Stimulated activated CD8-positive, alpha-beta memory T cell treated with anti-CD3 and anti-CD28 coated beads, Interleukin-2, amount 100 ng/mL, for 1 hour (primary cell): ENCODE measurements at places on chromosomes 4 and X.

DNA sequence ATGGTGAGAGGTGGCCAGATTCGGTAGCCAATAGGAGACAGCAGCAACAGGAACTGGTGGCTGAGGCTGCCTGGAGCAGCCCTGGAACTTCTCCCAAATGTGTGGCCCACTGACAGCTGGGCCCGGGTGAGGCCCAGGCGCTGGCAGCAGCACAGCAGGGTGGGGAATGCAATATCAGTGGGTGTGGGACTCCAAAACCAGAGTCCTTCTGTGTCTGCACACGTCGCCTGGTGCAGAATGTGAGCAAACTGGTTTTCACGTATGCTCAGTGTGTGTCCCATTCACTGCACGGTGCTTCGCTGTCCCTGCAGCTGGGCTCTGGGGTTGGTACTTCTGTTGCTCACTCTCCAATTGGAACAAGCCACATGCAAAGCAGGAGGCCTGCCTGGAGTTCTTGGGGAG lies 14.4 kb upstream of the CENPU start:
- DNase-seq = no peak

DNA sequence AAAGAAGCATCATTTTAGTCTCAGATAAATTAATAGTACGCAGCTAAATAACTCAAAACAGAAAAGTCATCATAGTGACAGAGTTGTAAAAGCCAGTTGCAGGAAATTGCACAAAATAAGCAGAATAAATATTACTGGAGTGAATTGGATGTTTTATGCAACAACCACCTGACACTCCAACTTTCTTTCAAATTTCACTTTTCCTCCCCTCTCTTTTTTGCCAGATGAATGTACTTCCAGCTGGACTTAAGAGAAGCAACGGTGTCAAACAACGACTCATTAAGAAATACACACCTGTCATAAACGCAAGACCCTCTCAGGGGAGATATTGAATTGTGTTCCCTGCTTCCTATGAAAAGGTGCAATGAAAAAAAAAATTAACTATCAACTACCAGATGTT lies 120.2 kb upstream of the HCCS start:
- DNase-seq = no peak

- no peak for DNase-seq
Measured at GRCh38 chr4:173288698-173289352, 45.3 kb downstream of the HMGB2 start.

GRCh38 chrX:72349190-72349589 lies 43.5 kb upstream of the CITED1 start:
- no peak for DNase-seq

DNA sequence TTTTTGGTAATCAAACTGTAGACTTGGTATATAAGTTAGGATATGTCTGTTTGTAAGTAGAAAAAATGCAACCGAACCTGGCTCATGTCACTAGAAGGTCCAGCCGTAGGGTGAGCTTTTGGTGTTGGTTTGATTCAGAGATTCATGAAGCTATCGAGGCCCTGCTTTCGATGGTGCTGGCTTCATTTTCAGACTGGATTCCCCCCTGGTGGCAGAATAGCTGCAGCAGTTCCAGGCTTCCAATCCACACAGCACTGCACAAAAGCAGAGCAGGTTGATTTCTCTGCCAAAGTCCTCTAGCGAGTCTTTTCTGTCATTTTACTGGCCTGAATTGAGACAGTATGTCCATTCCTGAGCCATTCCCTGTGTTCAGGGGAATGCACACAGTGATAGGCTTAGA lies 33.1 kb downstream of the PDK3 start:
- no peak for DNase-seq

DNA sequence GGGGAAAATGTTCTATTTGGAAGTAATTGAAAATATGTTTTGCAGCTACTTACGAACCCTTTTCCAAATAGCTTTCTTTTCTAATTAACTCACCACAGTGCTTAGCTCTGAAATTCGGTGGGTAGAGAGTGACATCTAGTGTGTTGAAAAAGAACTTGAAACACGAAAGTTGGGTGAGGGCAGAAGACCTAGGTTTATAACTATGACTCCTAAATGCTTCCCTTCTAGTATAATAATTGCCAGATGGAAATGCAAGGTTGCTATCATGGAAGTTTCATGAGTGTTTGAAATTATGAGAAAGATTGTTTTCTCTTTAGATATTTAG lies 77.3 kb upstream of the NOCT start:
- DNase-seq = no peak

DNA sequence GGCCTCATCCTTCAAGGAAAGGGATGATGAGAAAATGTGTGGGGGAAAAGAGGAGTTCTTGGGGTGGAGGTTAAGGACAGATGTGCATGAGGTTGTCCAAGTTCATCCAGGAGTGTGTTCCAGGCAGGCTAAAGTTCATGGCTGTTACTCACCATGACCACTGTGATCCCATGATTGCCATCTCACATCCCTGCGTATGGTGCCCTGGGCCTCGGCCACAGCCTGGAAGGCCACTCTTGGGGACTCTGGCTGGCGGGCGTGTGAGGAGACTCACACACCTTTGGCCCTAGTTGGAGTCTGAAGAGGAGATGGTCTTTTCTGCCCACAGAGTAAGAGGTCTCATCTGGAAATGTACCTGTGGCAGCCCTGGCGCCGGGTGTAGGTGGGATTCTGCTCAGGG lies 7.4 kb upstream of the LOC101059915 start:
- DNase-seq = no peak

- DNase-seq = no peak
Measured at GRCh38 chr4:42436928-42437565, 39.8 kb downstream of the SHISA3 start.

DNA sequence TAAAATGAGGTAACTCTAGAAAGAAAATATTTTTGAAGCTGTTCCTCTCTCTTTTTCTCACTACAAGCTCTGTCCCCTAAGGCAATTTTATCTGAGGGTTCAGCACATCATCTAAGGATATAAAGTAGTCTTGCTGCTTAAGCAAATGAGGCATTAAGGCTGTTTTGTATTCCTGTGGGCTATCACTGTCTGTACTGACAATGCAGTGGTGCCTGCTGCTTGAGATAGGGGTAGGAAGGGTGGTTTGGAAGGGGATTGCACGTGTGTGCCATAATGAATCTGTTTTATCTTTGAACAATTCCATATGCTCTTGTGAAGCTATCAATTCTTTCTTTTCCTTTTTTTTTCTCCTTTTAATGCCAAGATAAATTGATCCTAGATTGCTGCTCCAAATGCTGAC lies 128.0 kb upstream of the ATOH1 start:
- DNase-seq = no peak

- no peak for DNase-seq
Measured at GRCh38 chr4:26907731-26908599, 47.3 kb downstream of the STIM2 start.

DNA sequence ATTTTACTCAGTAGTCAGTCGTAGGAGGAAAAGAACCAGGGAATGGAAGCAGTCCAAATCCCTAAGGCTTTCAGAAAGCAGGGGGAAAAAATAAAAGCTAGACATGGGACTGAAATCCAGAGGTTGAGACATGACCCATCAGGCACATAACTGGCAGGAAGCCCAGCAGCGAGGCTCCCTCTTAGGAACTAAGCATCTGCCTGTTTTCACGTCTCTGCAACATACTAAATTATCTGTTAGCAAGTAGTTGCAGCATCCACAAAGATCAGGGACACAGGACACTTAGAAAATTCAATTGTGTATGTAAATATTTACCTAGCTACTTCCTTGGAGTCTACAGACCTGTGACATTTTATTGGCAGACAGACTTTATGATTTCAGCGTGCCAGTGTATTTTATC lies 118.0 kb upstream of the EDNRA start:
- no peak for DNase-seq

DNA sequence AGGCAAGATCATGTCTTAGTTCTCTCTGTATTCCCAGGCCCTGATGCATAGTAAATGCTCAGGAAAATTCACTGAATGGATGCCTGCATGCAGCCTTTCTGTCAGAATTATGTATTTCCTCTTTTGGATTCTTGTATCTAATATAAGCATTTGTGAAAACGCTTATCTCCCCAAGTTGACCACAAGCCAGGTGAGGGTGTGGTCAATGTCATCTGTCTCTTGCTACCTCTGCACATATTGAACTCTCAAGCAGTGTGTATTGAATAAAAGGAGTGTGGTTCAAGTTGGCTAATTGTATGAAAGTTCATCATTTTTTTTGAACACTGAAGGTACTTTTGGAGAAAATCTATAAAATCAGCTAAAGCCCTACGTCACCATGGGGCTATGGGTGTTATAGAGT lies 84.3 kb downstream of the CNGA2 start:
- DNase-seq = no peak

DNA sequence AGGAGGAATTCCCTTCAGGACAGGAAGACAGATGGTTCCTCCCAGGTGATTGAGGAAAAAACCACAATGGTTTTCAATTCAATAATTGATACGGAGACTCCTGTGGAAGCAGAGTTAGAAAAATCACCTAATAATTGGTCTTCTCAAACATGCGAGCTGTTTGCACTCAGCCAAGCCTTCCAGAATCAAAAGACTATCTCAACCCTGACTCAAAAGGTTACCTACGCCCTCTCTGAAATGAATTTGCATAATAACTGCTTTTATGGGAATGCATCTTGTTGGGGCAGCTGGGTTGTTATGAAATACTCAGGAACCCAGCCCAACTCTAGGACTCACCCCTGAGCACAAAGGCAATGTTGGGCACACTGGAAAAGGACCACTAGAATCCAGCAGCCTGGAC lies 66.9 kb upstream of the ARSJ start:
- no peak for DNase-seq

DNA sequence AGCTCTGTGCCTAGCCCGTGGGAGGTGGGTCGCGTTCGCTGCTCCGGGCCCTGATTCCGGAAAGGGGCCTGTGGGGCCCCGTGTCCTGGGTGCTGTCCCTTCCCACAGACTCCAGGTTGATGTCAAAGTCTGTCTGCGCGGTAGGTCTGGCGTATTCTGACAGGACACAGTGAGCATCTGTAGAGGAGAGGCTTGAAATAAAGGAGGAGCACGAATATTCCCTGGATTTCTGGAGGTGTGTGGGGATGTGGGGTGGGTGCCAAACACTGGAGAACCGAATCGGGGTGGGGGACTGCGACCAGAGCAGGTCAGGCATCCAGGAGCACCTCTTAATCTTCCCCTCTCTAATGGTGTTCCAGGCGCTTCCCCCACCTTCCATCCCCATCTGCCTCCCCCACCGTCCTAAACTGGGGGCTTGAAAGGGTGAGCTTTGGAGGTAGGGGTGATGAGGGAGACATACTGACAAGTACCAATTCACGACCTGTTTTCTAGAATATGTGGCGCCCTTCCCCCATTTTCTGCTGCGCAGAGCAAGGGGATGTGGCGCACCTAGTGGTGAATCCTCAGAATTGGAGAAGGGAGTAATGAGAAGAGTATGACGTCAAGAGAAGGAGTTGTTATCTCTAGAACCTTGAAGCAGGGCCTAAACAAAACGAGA lies 877 bp downstream of the GPRASP1 start:
- DNase-seq = no peak

DNA sequence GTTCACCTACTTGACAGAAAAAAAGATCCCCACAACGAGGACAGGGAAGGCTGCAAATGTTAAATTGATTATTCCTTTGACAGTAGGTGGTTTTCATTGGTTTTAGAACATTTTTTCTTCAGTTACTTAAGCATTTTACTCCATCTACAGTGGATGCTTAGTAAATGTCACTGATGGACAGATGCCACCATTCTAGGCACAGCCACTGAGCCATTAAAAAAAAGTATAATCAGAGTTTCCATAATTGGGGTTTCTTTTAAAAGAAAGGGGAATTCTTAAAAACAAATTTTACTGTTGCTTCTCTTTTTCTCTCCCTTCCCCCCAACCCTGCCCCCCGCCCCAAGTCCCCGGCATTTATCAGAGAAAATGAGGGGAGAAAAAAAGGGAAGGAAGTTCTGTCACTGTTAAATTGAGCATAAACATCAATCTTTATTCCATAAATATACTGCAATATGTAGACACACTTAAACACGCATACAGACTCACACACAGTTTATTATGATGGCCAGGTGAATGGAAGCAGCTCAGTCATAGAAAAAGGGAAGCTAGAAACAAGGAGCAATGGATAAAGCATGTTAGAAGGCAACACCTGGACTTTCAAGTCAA lies 79.7 kb upstream of the PRPS2 start:
- no peak for DNase-seq

- DNase-seq = no peak
Measured at GRCh38 chr4:123438031-123438430, 41.4 kb downstream of the SPRY1 start.

GRCh38 chr4:87469390-87469789 lies 47.0 kb downstream of the NUDT9 start:
- DNase-seq = no peak

DNA sequence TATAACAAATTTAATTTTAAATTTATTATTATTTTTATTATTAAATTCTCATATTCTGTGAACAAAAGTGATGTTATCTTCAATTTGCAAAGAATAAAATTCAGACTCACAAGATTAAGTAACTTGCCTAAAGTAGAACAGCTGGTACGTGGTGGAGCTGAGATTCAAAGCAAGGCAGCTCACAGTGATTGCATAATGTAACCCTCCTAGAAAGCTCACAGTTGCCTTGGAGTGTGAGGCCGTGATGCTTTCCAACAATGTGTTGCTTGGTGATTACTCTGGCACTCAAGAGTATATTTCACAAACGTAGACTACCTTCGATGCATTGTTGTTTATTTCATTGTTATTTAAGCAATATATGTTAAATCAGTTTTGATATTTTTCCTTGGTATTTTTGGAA lies 1039.2 kb upstream of the PABPC4L start:
- DNase-seq = no peak

DNA sequence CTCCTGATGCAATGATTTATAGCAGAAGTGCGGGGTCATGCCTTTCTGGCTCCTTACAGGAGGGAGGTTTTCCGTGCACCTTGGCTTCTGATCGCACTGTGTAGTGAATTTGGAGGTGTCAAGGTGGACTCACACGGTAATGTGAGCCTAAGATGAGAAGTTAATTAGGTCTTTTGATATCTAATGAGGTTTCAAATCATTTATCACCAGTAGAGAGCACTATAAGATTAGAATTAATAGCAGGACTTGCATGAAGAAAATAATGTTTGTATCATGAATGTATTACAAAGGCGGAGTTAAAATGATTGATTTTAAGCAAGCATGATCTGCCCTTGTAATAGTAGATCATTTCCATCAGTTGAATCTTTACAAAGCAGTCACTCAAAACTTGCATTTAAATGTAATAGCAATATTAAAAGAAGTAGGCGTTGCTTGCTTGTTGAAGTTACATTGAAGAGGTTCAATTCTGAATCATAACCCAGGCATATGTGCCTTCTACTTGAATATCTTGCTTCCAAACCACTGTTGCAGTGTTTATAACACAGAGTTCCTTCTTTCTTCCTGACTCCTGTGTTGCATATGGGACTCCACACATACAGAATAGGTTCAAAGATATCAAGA lies 152.1 kb downstream of the FMR1NB start:
- no peak for DNase-seq

- no peak for DNase-seq
Measured at GRCh38 chr4:175806727-175807126, 5.3 kb downstream of the GPM6A start.

GRCh38 chr4:126564283-126564854 lies 1068.4 kb upstream of the INTU start:
- no peak for DNase-seq

DNA sequence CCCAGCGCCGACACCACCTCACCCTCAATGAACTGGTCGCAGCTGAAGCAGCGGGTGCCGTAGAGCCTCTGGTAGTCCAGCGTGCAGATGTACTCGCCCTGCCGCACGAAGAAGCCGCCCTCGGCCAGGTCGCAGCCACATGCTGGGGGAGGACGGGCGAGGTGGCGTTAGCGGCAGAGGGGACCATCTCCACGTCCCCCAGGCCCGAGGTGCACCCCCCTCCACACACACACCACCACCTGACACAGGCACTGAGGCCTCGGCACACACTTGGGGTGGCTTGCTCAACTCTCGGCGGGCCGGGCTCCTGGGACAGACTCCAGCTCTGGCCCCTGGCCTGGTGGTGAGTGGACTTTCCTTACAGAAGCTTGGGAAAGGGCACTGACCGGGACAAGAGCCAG lies 61.5 kb downstream of the ABLIM2 start:
- DNase-seq = no peak
